H1 (cell line): ENCODE measurements at places on chromosomes 1 and 21.

GRCh38 chr21:46048926-46049889 is 48.7 kb upstream of the COL6A2 start:
- no peak for DNase-seq

GRCh38 chr1:117653732-117654492 is 48.1 kb downstream of the TENT5C start:
- no peak for DNase-seq

GRCh38 chr1:214573386-214574318 is 22.2 kb upstream of the PTPN14 start:
- DNase-seq: no peak

GRCh38 chr1:44784094-44785028 is 3.6 kb downstream of the BEST4 start:
- peak; percentile 80 for DNase-seq

GRCh38 chr1:38005195-38006007 is at the start of gene FHL3:
FHL3 (minus strand) TSS chr1:38005514; CDS start chr1:37999412, 6,102 bp downstream.
- DNase-seq: no peak

GRCh38 chr1:17437580-17438317 is 1.7 kb downstream of the RCC2 start:
- DNase-seq: peak; percentile 70

GRCh38 chr21:35779690-35780570 is 280.4 kb downstream of the SETD4 start:
- DNase-seq: no peak
